Stimulated activated CD8-positive, alpha-beta memory T cell treated with anti-CD3 and anti-CD28 coated beads, Interleukin-12 subunit alpha, Interleukin-12 subunit beta, amount 100 ng/mL, for 4 hours (primary cell): ENCODE measurements at places on chromosomes 11 and 22.

DNA sequence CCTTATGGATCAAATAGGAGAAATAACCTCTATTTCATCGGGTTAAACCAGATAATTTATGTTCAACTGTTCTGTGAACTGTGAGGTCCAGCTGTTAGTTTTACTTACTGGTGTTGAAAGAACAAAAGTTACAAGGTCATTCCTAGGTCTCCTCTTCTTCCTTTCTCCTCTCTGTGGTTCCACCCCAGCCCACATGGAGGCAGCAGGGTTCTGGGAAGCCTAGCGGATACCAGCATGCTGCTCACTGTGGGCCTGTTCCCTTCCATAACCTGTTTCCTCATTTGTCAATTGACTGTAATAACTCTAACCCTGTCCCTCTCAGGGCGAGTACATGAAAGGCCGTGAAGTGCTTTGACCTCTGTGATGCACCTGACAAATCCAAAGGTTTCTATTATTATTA is 27.8 kb downstream of the RELT start:
- DNase-seq = no peak

DNA sequence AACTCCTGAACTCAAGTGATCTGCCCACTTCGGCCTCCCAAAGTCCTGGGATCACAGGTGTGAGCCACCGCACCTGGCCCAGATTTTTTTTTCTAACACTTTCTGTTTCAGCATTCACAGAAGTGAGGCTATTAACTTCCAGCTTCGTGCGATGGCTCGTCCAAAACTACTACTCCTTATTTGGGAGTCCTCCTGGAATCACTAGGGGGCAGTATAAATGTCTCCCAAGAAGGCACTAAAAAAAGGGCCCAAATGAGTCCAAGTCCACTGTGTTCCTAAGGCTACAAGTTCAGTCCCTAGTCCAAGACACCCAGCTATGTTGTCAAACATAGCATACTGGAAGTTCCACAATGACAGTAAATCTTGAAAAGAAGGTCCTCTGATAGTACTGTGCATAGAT is 63.2 kb upstream of the BIRC3 start:
- DNase-seq = no peak

- DNase-seq = no peak
Observed at GRCh38 chr22:46656856-46657654, 36.9 kb downstream of the GRAMD4 start.

DNA sequence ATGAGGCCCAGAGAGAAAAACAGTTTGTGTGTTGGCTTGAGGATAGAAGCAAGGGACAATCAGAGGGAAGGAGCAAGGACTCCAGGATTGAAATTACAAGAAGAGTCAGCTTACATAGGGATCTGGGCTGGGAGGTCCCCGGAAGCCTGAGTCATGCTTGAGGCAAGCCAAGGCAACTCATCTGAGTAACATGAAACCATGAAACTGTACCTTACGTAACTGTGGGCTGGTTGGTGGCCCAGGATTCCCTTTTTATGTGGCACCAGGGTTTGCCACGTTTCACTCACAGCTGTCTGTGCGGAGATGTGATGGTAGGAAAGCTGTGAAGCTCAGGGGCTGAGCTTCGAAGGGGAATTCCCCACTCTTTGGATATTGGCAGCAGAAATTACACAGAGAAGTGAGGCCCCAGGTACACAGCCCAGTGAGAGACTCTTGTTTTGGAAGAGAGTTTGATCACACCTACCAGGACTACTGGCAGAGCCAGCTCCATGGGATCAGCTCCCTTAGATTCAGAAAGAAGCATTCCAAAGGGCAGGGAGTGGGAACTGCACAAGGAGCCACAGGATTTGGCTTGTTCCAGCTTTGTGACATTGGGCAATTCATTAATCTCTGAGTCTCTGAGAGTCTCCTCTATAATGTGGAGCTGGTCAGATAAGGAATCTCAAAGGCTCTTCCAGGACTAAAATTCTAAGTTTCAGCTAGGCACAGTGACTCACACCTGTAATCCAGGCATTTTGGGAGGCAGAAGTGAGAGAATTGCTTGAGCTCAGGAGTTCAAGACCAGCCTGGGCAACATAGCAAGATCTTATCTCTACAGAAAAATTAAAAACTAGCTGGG is 7.8 kb downstream of the SLC5A1 start:
- DNase-seq = peak; percentile 8

DNA sequence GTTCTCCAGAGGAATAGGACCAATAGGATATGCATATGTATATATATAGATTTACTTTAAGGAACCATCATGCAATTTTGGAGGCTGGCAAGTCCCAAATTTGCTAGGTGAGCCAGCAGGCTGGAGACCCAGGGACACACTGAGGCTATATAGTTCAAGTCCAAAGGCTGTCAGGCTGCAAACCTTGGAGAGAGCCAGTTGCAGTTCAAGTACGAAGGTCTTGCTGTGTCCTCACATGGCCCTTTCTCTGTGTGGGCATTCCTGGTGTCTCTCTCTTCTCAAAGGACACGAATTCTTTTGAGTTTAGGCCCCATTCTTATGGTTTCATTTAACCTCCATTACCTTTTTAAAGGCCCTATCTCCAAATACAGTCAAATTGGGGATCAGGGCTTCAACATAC is 134.4 kb upstream of the SORL1-AS1 start:
- DNase-seq = no peak
